ENCODE measurements at places on chromosomes 4 and X. TPM values are rescaled to one million over a fixed set of nuclear protein-coding genes. Genes with fewer than 3 reads are reported as not detected.

Gene CT45A2
- not detected for total RNA-seq

Gene BLOC1S4
- 15.3 TPM for total RNA-seq

Gene NAA11
- total RNA-seq, result not detected

Gene UGT8
- not detected for total RNA-seq

Gene BEX1
- total RNA-seq, result 0.23 TPM

Gene NXF2
- total RNA-seq, result not detected

Gene NEUROG2
- not detected for total RNA-seq

All from T-helper 2 cell treated with Interferon-gamma antibody and Interleukin-4, amounts not matched to agents 100 ng/mL and 5 ng/mL, for 36 hours (primary cell).